ENCODE measurements at places on chromosomes 7 and 10.

- DNase-seq: no peak
These were observed 5.5 kb downstream of the ACTA2 start for GRCh38 chr10:88946965-88947590.

DNA sequence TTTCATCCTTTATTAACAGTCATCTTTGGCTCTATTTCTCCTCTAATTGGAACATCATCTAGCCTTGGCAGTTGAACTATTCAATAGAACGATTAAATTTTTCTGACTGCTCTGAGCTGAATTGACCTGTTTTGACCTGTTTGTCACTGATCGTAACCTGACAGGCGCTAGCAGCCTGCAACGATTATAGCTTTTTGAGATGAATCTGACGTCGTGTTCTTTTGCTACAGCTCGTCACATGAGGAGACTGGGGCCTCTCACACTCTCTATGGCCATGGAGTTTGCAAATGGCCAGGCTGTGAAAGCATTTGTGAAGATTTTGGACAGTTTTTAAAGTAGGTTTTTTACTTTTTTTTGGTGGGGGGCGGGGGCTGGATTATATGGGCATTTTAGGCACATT lies 229.8 kb downstream of the FOXP2 start:
- DNase-seq: no peak

GRCh38 chr10:17387861-17388503 lies 66.4 kb downstream of the ST8SIA6 start:
- DNase-seq: no peak

GRCh38 chr10:84685047-84685660 lies 356.8 kb downstream of the CCSER2 start:
- no peak for DNase-seq

DNA sequence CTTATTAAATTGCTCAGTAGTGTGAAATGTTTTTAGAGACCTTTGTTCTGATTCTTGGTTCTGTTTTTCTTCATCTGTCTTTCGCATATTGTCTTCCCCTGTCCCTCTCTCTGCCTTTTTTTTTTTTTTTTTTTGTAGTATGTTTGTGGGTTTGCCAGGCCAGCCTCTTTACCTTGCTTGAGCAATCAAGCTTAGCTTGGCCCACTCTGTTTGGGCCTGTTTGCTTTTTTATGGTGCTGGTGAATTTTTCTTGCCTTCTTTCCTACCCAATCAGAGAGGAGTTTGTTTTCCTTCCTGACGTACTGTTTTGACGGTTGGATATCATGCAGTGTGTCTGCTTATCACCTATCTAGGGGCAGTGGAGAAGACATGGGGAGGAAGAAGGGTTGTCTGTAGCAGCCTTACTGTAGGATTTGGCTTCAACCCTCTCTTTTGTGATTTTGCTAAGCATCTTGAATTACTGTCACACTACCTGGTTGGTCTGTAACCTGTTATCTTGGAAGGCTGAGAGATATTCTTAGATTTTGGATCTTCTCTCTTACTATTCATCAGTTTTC lies 64.0 kb downstream of the BBS9 start:
- no peak for DNase-seq

DNA sequence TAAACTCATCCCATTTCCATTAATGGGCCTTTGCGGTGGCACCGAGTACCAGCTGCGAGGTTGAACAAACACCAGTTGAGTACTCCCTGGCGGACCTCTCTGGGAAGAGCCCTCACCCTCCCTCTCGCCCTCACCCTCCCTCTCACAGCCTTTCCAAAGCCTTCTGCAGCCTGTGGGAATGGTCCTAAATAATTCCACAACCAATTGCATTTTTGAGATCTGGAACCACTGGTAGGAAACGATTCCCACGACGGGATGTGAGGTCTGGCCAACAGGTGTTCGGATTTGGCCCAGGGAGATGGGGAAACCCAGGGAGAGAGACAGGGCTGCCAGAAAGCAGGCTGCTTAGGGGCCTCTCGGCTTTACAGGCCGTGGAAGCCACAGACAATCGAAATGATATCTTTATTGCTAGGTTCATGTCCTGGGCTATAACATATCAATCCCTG lies 5.3 kb downstream of the PTF1A start:
- no peak for DNase-seq

- DNase-seq: no peak
These were observed 104.6 kb upstream of the GDF10 start for GRCh38 chr10:47195274-47195885.

GRCh38 chr7:155531681-155532080 lies 14.7 kb downstream of the CNPY1 start:
- DNase-seq: no peak

DNA sequence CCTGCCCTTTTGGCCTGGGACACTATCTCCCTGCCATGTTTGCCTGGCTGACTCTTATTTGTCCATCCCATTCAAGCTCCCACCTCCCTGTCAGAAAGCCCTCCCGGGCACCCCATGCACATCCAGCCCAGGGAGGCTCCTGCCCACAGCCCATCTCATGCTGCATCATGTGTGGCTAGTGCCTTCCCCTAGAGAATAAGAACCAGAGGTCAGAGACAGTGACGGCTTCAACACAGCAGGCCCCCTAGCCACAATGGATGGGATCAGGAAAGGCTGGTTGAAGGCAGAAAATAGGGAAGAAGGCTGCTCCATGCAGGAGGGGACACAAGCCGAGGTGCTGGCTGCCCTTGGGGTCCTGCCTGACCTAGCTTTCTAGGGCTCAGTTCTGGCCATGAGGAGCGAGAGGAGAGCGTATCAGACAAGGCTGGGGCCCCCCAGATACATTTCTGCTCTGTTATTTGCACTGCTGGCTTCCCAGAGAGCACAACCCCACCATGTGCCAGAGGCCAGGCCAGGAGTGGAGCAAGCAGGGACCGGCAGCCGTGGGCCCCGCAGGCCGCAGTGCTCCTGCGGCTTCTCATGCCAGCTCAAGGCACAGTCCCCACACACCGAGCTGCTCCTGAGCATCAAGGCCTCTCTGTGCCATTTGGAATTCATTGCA lies 161.1 kb upstream of the ZMIZ1 start:
- no peak for DNase-seq

- no peak for DNase-seq
These were observed 48.9 kb upstream of the PAX2 start for GRCh38 chr10:100696477-100696901.

- DNase-seq: no peak
These were observed 104.0 kb downstream of the CYTH3 start for GRCh38 chr7:6168477-6168868.

GRCh38 chr10:133445268-133445732 lies 8.4 kb upstream of the SCART1 start:
- no peak for DNase-seq

- DNase-seq: no peak
These were observed 80.5 kb downstream of the TBXAS1 start for GRCh38 chr7:139909379-139910050.

All from HS-5 (cell line).